Neural progenitor cell (in vitro differentiated cells): ENCODE measurements at places on chromosomes 6 and 20.

GRCh38 chr6:146795479-146796133, 196.8 kb downstream of the ADGB start:
- no peak for DNase-seq

GRCh38 chr20:18138266-18138582, 561 bp downstream of the KAT14 start:
- DNase-seq, result no peak

- no peak for DNase-seq
Measured at GRCh38 chr6:7341989-7342742, 29.2 kb upstream of the SSR1 start.

- no peak for DNase-seq
Measured at GRCh38 chr6:149340200-149340599, 22.7 kb downstream of the TAB2 start.

GRCh38 chr6:80003826-80004172, 650 bp upstream of the TTK start:
- no peak for DNase-seq

DNA sequence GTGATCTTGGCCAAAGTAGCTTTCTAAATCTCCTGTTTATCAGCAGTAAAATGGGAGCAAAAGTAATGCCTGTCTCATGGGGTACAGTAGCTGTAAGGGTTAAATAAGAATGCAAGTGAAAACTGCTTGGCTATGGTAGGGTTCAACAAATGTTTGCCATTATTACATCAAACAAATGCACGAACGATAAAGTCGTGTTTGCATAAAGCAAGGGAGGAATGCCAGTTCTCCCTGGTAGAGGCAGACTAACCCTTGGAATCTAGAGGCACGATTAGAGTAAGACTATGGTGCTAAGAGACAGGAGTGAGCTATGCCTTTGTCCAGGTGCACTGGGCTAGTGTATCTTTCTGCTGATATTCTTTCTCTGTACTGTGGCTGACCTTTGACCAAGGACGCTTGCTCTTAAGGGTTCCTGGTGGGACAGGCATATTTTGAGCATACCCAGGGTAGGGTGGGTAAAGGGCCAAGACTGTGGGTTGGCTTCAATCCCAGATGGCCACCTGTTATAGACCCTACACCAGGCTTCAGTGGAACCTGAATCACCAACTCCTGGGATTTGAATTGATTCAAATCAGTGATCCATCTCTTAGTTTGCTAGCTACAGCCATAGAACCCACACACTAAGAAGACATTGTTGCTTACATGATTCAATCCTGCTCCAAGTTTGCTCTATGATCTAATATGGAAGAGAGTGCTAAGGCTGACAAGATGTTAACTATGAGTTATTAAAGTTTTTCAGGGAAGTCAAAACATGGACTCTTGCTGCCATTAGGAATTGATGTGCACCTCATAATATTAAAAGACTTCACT, 139.9 kb downstream of the CCDC170 start:
- no peak for DNase-seq

- no peak for DNase-seq
Measured at GRCh38 chr6:33863723-33864440, 60.1 kb upstream of the MLN start.
